ENCODE measurements at places on chromosomes 11 and 22. TPM values are rescaled to one million over a fixed set of nuclear protein-coding genes. Genes with fewer than 3 reads are reported as not detected.

Gene MN1
- 3.8 TPM for polyA plus RNA-seq

Gene LYVE1
- polyA plus RNA-seq = 113 TPM

Gene INS
- 8,847 TPM for polyA plus RNA-seq

Gene AQP11
- polyA plus RNA-seq = 1.1 TPM

Gene CCDC116
- polyA plus RNA-seq = 0.67 TPM

Gene TECTA
- 0.67 TPM for polyA plus RNA-seq

Gene OR52N4
- polyA plus RNA-seq = 0.21 TPM
